Breast epithelium (tissue), 4 donors: ENCODE measurements at places on chromosomes 11 and 22.

- DNase-seq: no peak
These were observed 50.3 kb downstream of the PKNOX2 start for GRCh38 chr11:125214601-125215565.

DNA sequence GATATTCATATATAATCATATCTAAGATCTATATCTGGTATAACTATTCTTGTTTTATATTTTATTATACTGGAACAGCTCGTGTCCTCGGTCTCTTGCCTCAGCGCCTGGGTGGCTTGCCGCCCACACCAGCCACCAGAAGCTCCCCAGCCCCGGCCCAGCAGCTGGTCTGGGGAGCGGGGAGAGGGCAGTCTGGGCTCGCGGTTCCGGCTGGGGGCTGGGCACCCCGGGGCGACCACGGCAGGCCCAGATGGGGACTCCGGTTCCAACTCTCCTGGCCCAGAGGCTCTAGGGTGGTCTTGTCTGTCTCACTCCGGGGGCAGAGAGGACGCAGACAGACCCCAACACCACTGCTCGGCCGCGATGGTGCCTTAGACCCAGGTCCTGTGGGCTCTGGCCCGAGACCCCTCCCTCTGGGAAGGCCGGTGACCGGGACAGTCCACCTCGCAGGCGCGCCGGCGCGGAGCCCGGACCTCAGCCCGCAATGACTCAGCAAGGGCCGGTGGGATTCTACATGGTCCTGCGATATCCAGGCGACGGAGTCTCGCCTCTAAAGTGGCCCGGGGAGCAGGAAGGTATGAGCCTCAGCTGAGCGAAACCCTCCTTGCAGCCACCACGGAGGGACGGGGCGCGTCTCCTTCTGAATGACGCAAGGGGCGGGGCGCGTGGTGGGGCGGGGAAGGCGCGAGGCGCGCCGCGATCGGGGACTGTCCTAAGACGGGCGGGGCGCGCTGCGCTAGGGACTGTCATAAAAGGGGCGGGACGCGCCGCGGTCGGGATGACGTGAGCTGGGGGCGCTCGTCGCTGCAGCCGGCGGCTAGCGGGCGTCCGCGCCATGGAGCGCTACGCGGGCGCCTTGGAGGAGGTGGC is at the start of gene DGCR6:
Gene DGCR6 (plus strand): TSS at position 781 of the 870 bp plus-strand sequence. CDS start 55 bp downstream, at position 836.
- no peak for DNase-seq

- DNase-seq: no peak
These were observed 60.7 kb upstream of the ALKBH3 start for GRCh38 chr11:43819926-43820325.

DNA sequence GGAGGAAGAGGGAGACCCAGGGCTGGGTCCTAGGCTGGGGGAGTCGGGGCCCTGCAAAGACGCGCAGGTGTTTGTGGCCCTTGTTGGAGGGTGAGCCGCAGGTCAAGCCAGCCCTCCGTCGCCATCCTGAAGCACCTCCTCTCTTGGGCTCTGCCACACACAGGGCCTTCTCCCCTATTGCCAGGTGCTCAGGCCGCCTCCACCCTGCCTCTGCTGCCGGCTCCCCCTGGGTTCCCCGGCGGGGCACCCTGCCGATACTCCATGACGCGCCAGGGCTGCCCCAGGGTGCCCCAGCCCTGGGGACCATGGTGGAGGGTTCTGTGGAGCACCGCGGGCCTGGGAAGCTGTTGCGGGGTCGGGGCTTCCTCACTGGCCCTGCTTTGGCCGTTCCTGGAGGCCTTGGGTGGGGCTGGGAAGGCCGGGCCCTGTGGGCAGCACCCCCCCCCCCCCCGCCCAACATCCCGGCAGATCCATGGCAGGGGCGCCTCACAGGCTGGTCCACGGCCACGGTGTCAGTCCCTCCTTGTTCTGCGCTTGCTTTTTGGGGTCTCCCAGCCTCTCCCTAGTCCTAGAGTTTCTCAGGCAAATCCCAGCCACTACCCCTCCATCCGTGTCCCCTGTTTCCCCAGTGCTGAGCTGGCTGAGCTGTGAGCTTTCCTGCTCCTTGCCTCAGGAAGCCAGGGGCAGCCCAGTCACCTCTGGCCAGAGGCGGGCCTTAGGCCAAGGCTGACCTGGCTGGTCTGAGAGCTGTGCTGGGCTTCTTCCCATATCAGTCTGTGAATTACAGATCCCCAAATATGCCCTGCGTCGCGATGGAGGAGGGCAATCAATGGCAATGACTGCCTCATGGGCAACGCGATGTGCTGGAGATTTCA is 2.3 kb upstream of the ADORA2A start:
- no peak for DNase-seq

DNA sequence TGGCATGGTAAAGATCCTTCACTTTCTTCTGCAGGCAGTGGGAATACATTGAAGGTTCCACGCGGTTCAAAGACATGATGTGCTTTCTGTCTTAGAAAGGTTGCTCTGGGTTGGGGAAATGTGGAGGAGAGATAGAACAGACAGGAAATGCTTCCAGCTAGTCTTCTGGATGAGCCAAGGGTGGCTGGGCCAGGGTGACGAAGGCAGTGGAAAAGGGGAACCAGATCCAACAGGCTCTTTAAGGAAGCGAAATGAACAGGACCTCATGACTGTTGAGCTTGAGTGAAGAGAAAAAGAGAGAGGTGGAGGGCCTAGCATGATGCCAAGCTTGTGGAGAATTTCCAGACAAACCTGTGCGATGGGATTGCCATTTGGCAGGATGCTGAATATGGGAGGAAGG is 56.4 kb upstream of the LMO1 start:
- DNase-seq: no peak
